ENCODE measurements at places on chromosomes 1 and 21. TPM values are rescaled to one million over a fixed set of nuclear protein-coding genes. Genes with fewer than 3 reads are reported as not detected.

- H3K4me3 ChIP-seq = no peak overlapping the region
- H3K27ac ChIP-seq = no peak overlapping the region
- H3K4me1 ChIP-seq = no peaks in the 10 kb centered on the region
- H3K36me3 ChIP-seq = no peaks in the 10 kb centered on the region
- no peaks in the 10 kb centered on the region for H3K27me3 ChIP-seq
- DNase-seq = peak; percentile 57
These were observed 19.9 kb downstream of the ATP8B2 start for GRCh38 chr1:154344977-154345837.

- H3K27ac ChIP-seq = no peak overlapping the region
- H3K27me3 ChIP-seq = no peaks in the 10 kb centered on the region
- H3K36me3 ChIP-seq = no peaks in the 10 kb centered on the region
- no peak for DNase-seq
- H3K4me3 ChIP-seq = no peak overlapping the region
- peaks cover 13% of the 10 kb centered on the region for H3K4me1 ChIP-seq
These were observed 5.6 kb upstream of the AKR1A1 start for GRCh38 chr1:45545019-45545493.

- no peaks in the 10 kb centered on the region for H3K36me3 ChIP-seq
- peak overlapping the region; percentile 79 for H3K27ac ChIP-seq
- H3K4me3 ChIP-seq = peak overlapping the region; percentile 46
- peaks cover 4% of the 10 kb centered on the region for H3K4me1 ChIP-seq
These were observed 853 bp downstream of the TTC22 start for GRCh38 chr1:54800041-54800898.

- no peak overlapping the region for H3K27ac ChIP-seq
- no peak overlapping the region for H3K4me3 ChIP-seq
- no peaks in the 10 kb centered on the region for H3K36me3 ChIP-seq
- H3K4me1 ChIP-seq = no peaks in the 10 kb centered on the region
- no peak for DNase-seq
These were observed 58.5 kb upstream of the SH3GLB1 start for GRCh38 chr1:86645851-86646250.

DNA sequence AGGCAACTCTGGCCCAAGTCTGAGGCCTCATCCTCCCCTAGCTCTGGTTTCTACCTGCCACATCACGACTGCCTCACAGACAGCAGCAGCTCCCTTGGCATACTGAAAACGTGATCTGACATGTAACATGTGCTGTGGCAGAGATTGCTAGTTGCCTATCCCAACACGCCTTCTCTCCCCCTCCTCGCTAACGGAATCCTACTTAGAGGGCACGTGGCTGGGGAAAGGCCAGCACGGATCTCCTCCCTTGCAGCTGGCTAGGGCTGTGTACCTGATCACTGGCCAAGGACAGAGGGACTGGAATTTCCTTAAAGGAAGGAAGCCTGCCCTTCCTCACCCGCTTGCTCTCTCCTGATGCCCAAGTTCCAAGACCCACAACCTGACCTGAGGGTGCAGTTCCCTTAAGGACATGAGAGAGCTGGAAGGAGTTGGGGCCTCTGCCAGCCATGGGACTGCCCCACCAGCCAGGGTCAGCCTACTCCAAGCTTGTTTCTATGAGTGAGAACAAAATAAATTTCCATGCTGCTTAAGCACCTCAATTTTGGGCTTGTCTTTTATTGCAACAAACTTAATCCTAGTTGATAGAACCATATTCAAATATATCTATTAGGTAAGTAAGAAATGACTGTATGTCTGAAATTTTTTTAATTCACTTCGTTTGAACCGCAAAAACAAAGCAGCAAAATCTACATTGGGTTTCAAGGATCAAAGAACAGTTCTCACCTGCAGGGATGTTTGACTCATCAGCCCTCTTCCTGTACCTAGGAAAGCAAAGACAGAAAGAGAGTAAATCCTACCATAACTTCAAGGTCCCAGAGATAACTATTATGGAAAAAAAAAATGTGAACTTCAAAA, 7.2 kb downstream of the SETD4 start:
- H3K4me1 ChIP-seq = no peaks in the 10 kb centered on the region
- no peak for DNase-seq
- H3K36me3 ChIP-seq = no peaks in the 10 kb centered on the region
- H3K27ac ChIP-seq = no peak overlapping the region

GRCh38 chr1:2248854-2249558, 20.9 kb downstream of the SKI start:
- peak overlapping the region; percentile 64 for H3K27ac ChIP-seq
- no peaks in the 10 kb centered on the region for H3K27me3 ChIP-seq
- no peaks in the 10 kb centered on the region for H3K36me3 ChIP-seq

DNA sequence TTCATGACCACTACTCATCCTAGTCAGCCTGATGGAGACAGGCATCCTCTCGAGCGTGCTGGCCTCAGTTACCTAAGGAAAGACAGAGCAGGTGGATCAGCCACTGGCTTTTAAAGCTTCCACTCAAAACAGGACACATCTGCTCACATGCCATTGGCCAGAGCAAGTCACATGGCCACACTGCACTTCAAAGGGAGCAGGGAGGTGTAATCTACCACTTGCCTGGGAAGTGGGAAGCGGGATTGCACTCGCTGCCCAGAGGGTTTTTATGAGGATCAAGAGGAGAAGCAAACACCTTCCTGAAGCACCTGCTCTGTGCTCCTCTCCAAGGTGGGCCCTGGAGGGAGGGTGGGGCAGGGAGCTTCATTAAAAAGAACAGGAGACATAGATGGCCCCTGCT, 108.0 kb downstream of the TAS1R2 start:
- no peak overlapping the region for H3K4me3 ChIP-seq
- DNase-seq = no peak
- H3K27ac ChIP-seq = no peak overlapping the region
- no peaks in the 10 kb centered on the region for H3K4me1 ChIP-seq
- no peaks in the 10 kb centered on the region for H3K36me3 ChIP-seq

DNA sequence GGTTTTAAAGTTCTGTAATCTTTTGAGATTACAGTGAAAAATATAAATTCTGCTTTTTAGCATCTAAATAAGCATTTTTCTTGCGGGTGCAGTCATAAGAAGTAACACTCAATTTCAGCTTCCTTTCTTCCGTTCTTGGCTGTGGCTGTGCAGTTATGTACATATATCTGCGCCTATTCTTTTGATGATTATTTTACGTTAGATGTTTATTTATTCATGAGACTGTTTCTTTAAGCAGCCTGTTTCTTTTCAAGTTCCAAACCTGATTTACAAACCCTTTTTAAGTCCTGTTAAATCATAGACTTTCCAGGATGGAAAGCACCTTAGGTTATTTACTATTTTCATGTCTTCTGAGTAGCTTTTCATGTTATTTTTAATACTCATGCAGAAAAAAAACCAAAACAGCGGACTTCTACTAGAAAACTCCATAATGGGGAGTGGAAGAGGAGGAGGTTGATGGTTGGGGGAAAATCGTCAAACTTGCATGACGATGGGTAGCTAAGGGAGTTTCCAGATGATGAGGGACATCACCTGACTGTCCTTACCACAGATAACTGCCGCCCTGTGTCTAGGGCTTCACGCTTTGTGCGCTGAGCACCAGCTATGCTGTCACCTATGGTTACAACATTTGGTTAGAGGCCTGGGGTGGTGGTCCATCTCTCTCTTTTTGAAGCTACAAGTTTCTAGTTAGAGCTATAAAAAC, 2.6 kb downstream of the PRDM2 start:
- no peaks in the 10 kb centered on the region for H3K27me3 ChIP-seq
- peaks cover 9% of the 10 kb centered on the region for H3K4me1 ChIP-seq
- H3K4me3 ChIP-seq = no peak overlapping the region
- DNase-seq = peak; percentile 42
- no peaks in the 10 kb centered on the region for H3K36me3 ChIP-seq
- H3K27ac ChIP-seq = peak overlapping the region; percentile 9

DNA sequence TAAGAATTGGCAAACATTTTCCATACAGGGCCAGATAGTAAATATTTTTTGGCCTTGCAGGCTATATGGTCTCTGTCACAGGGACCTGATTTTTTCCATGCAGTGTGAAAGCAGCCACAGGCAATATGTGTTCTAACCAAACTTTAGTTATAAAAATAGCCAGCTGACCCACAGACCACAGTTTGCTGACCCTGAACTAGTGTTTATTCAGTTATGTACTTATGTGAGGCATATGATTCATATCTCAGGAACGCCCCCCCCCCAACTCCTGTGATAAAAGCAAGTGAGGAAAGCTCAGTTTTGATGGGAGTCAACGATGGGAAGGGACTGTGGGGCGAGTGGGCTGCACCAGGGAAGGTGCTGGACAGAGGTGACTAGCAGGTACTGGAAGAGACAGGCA, 80.1 kb downstream of the HMGB4 start:
- H3K27me3 ChIP-seq = no peaks in the 10 kb centered on the region
- no peak overlapping the region for H3K27ac ChIP-seq
- DNase-seq = no peak
- H3K4me1 ChIP-seq = no peaks in the 10 kb centered on the region
- no peaks in the 10 kb centered on the region for H3K36me3 ChIP-seq

GRCh38 chr1:79235301-79236002, 228.9 kb upstream of the ADGRL4 start:
- no peak overlapping the region for H3K27ac ChIP-seq
- H3K4me3 ChIP-seq = no peak overlapping the region
- no peak for DNase-seq

- H3K36me3 ChIP-seq = no peaks in the 10 kb centered on the region
- H3K4me1 ChIP-seq = peaks cover 25% of the 10 kb centered on the region
These were observed 33.3 kb downstream of the LAMB3 start for GRCh38 chr1:209618756-209619420.

DNA sequence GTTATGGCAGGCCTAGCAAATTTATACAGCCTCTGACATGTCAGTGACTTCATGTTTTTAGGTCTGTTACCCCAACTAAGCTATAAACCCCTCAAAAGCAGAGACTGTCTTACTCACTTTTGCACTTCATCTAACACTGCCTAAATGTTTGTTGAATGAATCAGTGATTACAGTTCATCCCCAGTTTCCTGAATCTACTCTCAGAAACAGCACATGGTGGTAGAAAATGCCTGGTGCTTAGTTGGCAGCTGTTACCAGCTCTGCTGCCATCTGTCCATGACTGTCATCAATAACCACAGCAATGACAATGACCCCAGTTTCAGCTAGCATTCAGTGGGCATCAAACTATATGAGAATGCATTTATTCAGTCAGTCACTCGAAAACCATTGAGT, 110.5 kb upstream of the SERBP1 start:
- no peaks in the 10 kb centered on the region for H3K4me1 ChIP-seq
- no peak overlapping the region for H3K27ac ChIP-seq
- DNase-seq = no peak

GRCh38 chr1:160607011-160607671, 27.8 kb upstream of the CD84 start:
- no peak overlapping the region for H3K4me3 ChIP-seq
- no peaks in the 10 kb centered on the region for H3K4me1 ChIP-seq
- DNase-seq = peak; percentile 55
- H3K27ac ChIP-seq = no peak overlapping the region

GRCh38 chr1:208934933-208935332, 648.6 kb upstream of the CAMK1G start:
- no peak for DNase-seq
- no peak overlapping the region for H3K27ac ChIP-seq
- no peaks in the 10 kb centered on the region for H3K4me1 ChIP-seq
- no peaks in the 10 kb centered on the region for H3K36me3 ChIP-seq

- H3K27me3 ChIP-seq = no peaks in the 10 kb centered on the region
- H3K27ac ChIP-seq = peak overlapping the region; percentile 54
These were observed 22.9 kb upstream of the DISC1 start for GRCh38 chr1:231603598-231604275.

DNA sequence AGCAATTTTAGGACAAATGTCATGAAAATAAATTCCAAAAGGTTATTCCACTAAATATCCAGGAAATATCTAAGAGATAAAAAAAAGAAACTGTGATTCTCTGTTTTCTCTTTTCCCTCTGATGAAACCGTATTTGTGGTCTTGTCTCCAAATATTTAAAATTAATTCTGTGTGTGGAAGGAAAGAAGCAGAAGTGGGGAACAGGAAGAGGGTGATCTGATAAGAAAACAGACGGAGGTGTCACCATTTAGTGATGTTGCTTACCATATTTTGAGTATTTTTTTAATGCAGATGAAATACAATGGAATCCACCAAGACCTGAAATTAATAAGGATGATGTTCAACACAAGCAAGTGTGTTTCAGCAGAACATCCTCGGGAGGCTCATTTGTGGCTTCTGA, 29.6 kb downstream of the CLCA1 start:
- H3K27me3 ChIP-seq = no peaks in the 10 kb centered on the region
- no peak for DNase-seq
- H3K36me3 ChIP-seq = no peaks in the 10 kb centered on the region
- H3K27ac ChIP-seq = no peak overlapping the region

DNA sequence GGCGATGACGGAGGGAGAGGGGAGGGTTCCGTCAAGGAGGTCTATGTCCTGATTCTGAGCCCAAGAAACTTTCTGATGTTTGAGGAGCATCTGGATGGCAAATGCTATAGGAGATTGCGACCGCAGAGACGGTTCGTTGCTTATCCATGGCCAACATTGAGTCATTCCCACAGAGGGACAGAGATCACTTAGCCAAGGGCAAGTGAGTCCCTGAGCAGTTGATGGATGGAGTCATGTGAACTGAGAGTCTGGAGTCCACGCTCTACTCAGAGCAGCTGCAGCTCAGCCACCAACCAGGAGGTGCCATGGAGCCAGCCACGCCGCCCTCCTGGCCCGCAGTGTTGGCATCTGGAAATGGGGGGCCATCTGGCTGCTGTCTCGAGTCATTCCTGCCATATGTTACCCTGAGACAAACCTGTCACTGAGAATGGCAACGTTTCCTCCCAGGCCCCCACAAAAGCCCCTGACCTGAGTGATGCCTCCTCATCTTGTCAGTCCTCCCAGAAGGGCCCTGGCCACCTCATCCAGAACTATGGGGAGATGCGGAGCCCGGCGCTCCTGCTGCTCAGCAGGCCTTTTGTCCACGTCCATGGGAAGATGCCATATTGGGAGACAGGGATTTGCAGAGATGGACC, 58.6 kb downstream of the ATP5PO start:
- H3K27ac ChIP-seq = no peak overlapping the region
- DNase-seq = no peak
- no peak overlapping the region for H3K4me3 ChIP-seq
- no peaks in the 10 kb centered on the region for H3K36me3 ChIP-seq
- H3K27me3 ChIP-seq = no peaks in the 10 kb centered on the region

The HSPB7 gene
- 6.0 TPM for total RNA-seq

The PGBD5 gene
- 1.5 TPM for total RNA-seq

The S100A6 gene
- 348 TPM for total RNA-seq

The CRP gene
- not detected for total RNA-seq

The LENEP gene
- not detected for total RNA-seq
